ENCODE measurements at places on chromosomes 5 and 9.

- no peak for DNase-seq
Measured at GRCh38 chr5:114324282-114324681, 37.6 kb upstream of the KCNN2 start.

DNA sequence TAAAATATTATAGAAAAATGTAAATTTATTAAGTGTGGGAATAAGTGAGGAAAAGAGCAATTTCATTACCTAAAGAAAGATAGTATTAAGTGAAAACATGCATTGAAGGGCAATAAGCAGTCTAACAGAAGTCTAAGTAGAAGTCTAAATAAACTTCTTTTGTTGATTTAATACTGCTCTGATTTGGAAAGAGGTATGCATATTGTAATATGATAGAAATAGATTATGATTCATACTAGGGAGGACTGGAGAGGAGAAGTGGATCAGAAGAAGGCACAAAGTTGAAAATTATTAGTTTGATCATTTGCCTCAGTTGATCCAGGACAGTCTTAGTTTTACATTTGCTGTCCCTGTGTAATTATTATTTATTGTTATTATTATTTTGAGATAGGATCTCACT lies 6.6 kb upstream of the ERBIN start:
- DNase-seq: no peak

DNA sequence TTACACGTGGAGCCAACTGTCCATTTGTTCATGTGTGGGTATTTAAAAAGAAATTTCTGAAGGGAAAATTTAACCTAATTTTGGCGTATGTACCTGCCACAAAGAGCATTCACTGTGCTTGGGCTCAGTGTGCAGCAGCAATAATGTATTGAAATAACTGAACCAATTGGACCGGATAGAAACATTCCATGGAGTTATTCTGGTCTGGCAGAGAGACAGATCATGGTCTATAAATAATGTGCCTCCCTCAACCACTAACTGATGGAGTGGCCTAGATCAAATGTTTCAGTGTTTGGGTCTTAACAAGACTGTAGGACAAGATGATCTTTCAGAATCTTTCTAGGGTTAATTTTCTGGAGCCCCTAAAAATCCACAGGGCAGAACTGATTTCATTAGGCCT lies 469.7 kb downstream of the PRELID2 start:
- DNase-seq: no peak

DNA sequence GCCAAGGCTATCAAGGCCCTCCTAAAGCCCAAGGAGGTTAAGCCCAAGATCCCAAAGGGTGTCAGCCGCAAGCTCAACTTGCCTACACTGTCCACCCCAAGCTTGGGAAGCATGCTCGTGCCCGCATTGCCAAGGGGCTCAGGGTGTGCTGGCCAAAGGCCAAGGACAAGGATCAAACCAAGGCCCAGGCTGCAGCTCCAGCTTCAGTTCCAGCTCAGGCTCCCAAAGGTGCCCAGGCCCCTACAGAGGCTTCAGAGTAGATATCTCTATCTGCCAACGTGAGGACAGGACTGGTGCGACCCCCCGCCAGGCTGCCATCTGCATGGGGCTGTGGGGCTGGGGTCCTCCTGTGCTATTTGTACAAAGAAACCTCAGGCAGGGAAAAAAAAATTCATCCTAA lies 3.3 kb downstream of the HOMER1 start:
- no peak for DNase-seq

DNA sequence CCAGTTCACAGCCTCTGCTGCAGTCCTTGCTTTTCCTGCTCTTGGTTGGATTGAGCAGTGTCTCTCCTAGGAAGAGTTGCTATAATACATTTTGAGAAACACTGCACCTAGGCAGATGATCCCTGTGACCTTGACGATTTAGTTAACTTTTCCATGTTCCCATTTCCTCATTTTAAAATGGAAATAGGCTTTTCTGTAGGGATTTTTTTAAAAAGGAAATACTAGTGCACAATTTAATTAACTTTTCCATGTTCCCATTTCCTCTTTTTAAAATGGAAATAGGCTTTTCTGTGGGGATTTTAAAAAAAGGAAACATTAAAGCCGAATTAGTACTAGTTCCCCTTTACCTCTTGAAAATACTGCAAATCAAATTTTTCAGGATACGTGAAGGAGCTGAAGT lies 4.7 kb downstream of the ATP6V0E1 start:
- no peak for DNase-seq

All from progenitor cell of endocrine pancreas (in vitro differentiated cells).